Lung (tissue), 17 donors: ENCODE measurements at places on chromosomes 16 and 17. TPM values are rescaled to one million over a fixed set of nuclear protein-coding genes. Genes with fewer than 3 reads are reported as not detected.

ITGB3 gene
- total RNA-seq: 15.9 TPM

- no peak overlapping the region for H3K4me3 ChIP-seq
- H3K27me3 ChIP-seq: peaks cover 3% of the 10 kb centered on the region
- no peak for DNase-seq
- no peaks in the 10 kb centered on the region for H3K36me3 ChIP-seq
- peak overlapping the region; percentile 44 for H3K27ac ChIP-seq
- no peaks in the 10 kb centered on the region for H3K4me1 ChIP-seq
These were observed 8.6 kb downstream of the CES4A start for GRCh38 chr16:66996983-66997358.

GRCh38 chr16:46629331-46630219, 8.4 kb upstream of the SHCBP1 start:
- no peaks in the 10 kb centered on the region for H3K36me3 ChIP-seq
- no peak overlapping the region for H3K4me3 ChIP-seq
- DNase-seq: peak; percentile 65
- no peaks in the 10 kb centered on the region for H3K27me3 ChIP-seq
- no peak overlapping the region for H3K27ac ChIP-seq
- H3K4me1 ChIP-seq: no peaks in the 10 kb centered on the region

DNA sequence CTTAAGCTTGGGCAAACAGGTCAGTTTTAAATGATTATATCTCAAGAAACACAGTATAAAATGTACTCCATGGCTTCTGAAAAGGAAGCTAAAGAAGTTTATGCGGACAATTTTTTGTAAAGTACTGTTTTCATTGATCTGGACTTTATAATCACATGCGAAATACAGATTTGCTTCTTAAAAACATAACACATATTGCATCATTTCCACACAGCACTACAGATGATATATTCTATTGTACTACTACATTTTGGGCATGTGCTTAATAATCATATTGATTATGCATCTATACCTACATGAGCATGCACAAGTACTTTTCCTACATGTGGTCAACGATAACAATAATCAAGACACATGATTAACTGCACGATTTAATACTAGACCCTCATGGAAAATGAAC, 22.5 kb downstream of the TRIM37 start:
- no peaks in the 10 kb centered on the region for H3K27me3 ChIP-seq
- no peak overlapping the region for H3K27ac ChIP-seq
- no peaks in the 10 kb centered on the region for H3K4me1 ChIP-seq

DNA sequence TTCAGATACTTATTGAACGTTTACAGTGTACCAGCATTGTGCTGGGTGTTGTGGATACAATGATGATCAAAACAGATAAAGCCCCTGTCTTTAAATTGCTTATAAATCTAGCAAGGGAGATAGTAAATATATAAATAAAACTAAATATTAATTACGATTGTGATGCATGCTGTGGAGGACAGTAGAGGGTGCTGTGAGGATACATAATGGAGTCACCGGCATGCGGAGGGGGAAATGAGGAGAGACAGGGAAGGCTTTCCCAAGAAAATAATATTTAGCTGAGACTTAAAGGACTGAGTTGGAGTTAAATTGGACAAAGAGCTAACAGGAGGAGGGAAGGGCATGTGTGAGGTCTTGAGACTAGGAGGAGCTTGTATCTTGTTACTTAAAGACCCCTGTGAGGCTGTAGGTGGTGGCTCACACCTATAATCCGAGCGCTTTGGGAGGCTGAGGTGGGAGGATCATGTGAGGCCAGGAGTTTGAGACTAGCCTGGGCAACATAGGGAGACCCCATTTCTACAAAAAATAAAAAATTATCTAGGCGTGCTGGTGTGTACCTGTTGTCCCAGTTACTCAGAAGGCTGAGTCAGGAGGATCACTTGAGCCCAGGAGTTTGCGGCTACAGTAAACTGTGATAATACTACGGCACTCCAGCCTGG, 2.4 kb downstream of the DHRS7B start:
- peaks cover 8% of the 10 kb centered on the region for H3K4me1 ChIP-seq
- H3K36me3 ChIP-seq: no peaks in the 10 kb centered on the region
- DNase-seq: peak; percentile 75
- H3K27ac ChIP-seq: no peak overlapping the region
- no peak overlapping the region for H3K4me3 ChIP-seq
- H3K27me3 ChIP-seq: no peaks in the 10 kb centered on the region

MEOX1 gene
- total RNA-seq: 1.2 TPM

SPATA32 gene
- 0.21 TPM for total RNA-seq

- H3K4me3 ChIP-seq: no peak overlapping the region
- H3K36me3 ChIP-seq: no peaks in the 10 kb centered on the region
- no peaks in the 10 kb centered on the region for H3K27me3 ChIP-seq
These were observed 1.8 kb upstream of the CDRT4 start for GRCh38 chr17:15469260-15469659.

DNA sequence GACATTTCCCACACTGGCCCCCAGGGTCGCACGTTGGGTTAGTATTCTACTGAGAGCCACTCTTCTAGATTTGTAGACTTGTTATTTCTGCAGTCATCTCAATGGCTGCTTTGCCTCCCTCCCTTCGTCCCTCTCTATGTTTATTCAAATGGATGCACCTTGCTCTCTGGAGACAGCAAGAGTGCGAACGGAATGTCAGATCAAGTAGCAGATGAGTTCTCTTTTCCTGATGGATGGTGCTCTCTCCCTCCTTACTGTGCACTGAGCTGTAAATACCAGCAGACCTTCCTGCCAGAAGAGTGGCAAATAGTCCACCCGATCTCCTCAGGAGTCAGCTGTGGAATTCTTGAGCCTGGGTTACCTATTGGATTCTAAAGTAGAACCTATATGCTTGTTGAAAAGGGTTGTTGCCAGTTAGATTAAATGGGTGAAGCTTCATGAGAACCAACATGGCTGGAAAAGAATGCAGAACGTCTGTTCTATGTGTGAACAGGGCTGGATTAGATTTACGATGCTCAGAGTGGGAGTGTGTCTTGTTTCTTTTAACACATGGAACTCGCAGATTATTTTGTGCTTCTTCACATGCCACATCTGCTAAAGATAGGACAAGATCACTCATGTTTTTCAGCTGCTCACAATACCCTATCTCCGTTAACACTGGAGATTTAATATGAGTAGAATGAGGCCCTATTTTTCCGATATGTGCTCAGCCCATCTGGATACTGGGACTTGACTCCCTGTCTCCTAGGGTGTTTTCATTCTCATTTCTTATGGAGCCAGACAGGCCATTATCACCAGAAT, 6.1 kb downstream of the GNAO1 start:
- H3K27ac ChIP-seq: no peak overlapping the region
- no peak overlapping the region for H3K4me3 ChIP-seq
- no peak for DNase-seq
- peaks cover 6% of the 10 kb centered on the region for H3K27me3 ChIP-seq
- H3K4me1 ChIP-seq: peaks cover 4% of the 10 kb centered on the region
- H3K36me3 ChIP-seq: no peaks in the 10 kb centered on the region

- no peaks in the 10 kb centered on the region for H3K27me3 ChIP-seq
- H3K4me3 ChIP-seq: no peak overlapping the region
These were observed 25.1 kb downstream of the ZP2 start for GRCh38 chr16:21186326-21186691.

DNA sequence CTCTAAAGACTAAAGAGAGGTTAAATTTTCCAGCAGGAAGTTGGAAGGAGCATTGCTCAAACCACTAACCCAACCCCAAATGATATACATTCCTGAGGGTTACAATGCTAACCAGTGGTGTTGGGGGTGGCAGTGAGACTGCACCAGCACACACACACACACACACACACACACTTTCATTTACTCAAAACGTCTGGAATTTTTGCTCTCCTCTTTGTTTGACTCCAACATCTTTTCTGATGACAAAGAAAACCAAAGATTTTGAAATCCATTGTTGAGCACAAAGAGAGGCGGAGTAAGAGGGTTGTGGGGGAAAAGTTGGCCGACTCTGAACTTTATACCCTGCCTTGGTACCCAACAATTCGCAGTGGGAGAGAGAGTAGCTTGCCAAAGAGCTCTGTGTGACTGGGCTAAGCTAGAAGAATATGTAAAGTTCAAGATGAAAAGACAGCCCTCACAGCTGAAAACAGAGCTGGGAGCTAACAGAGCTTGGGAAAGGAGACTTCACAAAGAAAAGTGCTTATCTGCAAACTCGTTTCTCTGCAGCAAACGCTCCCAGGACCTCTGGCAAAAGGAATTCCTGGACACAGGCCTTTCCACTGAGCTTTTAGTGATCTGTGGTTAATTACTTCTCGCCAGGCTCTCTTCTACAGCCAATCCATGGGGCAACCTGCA, 426.0 kb upstream of the CDH11 start:
- no peaks in the 10 kb centered on the region for H3K27me3 ChIP-seq
- peak; percentile 87 for DNase-seq

AXIN2 gene
- total RNA-seq: 127 TPM

TLCD3B gene
- 0.43 TPM for total RNA-seq

MYH3 gene
- 1.0 TPM for total RNA-seq

GRCh38 chr17:44123356-44124117, at the start of gene HDAC5:
HDAC5 (minus strand) TSS chr17:44123641; CDS start chr17:44117515, 6,126 bp downstream.
- H3K36me3 ChIP-seq: no peaks in the 10 kb centered on the region
- DNase-seq: peak; percentile 98
- no peaks in the 10 kb centered on the region for H3K27me3 ChIP-seq

GRCh38 chr17:47987240-47987835, 16.4 kb downstream of the CDK5RAP3 start:
- no peaks in the 10 kb centered on the region for H3K4me1 ChIP-seq
- peak; percentile 79 for DNase-seq
- no peaks in the 10 kb centered on the region for H3K27me3 ChIP-seq

- H3K27ac ChIP-seq: no peak overlapping the region
- DNase-seq: no peak
- peaks cover 99% of the 10 kb centered on the region for H3K27me3 ChIP-seq
- H3K4me3 ChIP-seq: no peak overlapping the region
These were observed 6.5 kb upstream of the HOXB13 start for GRCh38 chr17:48735062-48735351.

GRCh38 chr16:89280546-89281188, 63.2 kb downstream of the ZNF778 start:
- H3K36me3 ChIP-seq: peaks cover 40% of the 10 kb centered on the region
- no peak overlapping the region for H3K4me3 ChIP-seq
- DNase-seq: no peak
- H3K27me3 ChIP-seq: no peaks in the 10 kb centered on the region
- H3K27ac ChIP-seq: no peak overlapping the region

MMP25 gene
- total RNA-seq: 34.9 TPM
